NT2/D1 (cell line): ENCODE measurements at places on chromosomes 2 and 18.

DNA sequence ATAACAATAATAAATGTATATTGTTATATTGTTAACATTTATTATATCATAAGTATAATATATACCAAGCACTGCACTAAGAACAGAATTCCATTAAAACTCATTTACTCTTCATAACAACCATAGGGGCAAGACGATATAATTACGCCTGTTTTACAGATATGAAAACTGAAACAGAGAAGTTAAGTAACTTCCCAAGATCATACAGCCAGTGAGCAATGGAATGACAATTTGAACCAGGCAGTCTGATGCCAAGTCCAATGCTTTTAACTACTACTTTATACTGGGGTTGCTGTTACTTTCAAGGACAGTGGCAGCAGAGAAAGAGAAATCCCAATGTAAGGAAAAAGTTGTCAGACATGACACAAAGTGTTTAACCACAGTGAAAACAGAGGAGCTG lies 338.8 kb upstream of the ID2 start:
- DNase-seq, result no peak

DNA sequence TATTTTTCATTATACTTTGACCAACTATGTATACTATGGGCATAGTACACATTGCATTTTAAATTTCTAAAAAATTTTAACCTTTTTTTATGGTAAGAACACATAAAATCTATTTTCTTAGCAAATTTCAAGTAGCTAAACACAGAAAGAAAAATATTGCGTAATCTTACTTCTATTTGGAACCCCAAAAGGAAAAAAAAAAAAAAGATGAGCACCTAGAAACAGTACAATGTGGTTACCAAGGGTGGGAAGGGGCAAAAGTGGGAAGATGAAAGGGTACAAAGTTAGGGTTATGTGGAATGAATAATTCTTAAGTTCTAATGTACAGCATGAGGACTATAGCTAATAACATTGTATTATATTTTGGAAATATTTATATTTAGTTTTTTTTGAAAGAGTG lies 205.0 kb upstream of the EPHA4 start:
- no peak for DNase-seq

DNA sequence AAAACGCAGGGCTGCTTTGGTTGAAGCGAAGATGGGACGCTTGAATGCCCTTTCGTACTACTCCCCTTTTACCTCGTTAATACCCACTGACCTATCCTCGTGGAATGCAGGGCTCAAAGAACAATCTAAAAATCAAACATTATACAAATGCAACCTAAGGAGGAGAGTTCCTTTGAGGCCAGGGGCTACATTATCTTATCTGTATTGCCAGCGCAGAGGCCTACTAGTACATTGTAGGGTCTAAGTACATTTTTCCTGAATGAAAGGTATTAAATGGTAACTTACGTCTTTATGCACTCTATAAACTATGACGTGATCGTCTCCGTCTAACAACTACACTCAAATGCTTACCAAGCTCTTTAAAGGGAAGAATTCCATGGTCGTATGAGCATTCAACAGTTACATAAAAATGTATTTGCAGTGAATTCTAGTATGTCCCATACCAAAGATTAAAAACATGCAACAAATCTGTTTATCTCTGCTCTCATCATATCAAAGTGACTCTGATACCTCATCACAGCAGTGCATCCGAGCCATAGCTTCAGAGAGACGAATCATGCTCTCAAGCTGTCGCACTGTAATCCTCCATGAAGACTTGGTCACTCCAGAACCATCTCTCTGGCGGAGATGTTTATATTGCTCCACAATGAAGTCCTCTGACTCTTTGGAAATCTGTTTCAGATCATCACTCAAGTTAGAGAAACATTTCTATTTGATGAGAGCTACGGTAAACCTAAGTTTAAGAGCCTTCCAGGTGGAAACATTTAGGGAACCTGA lies 14.1 kb upstream of the LCT start:
- DNase-seq, result no peak

DNA sequence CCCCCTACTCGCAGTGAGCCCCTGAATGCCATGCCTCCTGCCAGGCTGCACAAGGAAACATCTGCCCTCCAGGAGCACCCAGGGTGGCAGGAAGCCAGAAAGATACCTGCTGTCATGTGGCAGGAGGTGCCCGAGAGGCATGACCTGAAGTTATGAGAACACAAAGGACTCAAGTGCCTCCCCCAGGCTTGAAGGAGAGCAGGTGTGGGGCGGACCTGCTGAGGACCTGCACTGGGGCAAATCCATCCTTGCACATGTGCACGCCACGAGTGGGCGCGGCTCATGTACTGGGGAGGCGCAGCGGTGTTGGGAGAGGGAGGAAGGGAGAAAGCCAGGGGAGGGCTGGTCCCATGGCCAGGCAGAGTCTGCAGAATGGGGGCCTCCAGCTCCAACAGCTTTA lies 26.9 kb downstream of the SDC1 start:
- no peak for DNase-seq

GRCh38 chr2:41719756-41720155 lies 328.1 kb upstream of the PKDCC start:
- DNase-seq, result no peak

GRCh38 chr2:43642363-43642762 lies 5.3 kb downstream of the PLEKHH2 start:
- no peak for DNase-seq

GRCh38 chr2:38948995-38949394 lies 59.3 kb downstream of the ARHGEF33 start:
- no peak for DNase-seq

DNA sequence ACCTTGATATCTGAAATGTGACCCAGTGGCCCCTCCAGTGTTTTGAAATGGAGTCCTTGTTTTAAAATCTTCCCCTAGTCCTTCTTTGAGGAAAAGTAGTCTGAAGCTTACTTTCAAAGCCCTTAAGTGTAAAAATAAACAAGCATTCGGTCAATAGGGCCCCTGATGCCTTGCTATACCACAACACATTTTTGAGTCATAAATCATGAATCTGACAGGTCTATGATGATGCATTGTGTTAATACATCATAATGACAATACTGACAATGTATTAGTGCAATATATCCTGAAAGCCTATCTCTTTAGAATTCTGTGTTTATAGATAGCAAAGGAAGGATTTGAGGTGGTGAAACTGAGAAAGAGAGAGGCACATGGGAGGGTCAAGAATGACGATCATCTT lies 464.2 kb downstream of the MEIS1 start:
- DNase-seq, result no peak

DNA sequence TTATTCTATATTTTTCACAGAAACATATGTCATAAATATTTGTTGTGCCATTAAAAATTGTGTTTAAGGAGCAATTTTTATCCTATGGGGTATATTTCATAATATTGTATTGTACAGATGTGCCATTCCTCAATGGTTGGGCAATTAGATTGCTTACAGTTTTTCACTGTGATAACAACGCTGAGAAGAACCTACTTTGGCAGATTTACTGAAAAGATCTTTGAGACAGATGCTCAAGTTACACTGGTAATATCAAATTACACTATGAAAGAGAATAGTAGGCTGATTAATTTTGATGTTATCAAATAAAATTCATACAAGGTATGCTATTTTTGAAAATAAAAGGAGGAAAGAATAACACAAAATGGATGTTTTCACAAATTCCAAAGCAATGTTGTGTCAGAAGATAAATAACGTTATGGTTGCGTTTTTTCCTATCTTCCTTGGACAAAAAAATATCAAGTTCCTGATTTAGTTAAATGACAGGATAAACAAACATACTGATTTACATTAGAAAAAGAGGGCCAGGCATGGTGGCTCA lies 335.1 kb upstream of the ZNF521 start:
- no peak for DNase-seq

DNA sequence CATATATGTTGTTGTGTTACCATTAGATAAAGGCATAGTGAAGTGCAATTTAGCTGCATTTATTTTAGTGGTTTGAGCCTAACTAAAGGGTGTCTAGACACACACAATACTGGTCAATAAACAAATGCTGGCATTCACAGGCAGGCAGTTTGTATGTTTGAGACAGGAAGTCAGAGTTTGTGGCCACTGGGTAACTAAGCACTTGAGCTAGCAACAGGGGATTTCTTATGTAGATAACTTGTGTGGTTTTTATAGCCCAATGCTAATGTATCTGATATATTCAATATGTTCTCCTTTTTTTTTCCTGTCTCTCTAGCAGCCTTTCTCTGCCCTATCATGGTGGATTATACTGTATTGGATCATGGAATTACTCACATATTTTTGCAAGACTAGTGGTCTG lies 38.1 kb downstream of the LRRTM4 start:
- peak; percentile 8 for DNase-seq

DNA sequence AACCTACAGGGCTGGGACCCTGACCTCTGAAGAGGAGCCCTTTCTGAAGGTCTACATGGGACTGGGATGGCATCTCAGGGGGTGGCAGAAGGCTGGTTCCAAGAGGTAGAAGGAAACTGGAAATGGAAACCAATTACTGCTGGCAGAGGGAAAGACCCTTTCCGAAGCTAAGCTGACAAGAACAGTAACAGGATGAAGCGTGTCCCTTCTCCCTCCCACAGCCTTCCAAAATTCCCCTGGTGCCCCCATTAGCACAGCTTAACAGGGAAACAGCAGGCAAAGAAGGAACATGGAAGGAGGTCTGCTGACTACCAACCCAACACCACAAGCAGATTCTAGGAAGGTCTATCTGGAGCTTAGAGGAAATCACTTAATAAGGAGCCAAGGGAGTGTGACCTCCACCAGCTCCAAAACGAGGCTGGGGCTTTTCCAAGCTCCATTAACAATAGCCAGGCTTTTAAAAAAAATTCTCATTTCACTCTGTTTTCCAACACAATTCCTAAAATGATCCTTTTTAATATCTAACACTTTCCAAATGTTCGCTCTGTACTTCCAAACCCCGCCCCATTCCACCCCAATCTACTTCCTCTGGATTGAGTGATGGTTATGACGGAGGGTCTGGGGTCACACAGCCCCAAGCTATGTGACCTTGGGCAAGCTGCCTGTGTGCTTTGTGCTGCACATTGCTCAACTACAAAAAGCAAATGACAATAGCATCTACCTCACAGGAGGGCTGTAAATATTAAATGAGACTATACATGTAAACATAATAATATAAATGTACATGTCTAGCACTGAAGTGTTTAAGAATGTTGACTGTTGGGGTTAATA lies 55.2 kb downstream of the STK39 start:
- no peak for DNase-seq

DNA sequence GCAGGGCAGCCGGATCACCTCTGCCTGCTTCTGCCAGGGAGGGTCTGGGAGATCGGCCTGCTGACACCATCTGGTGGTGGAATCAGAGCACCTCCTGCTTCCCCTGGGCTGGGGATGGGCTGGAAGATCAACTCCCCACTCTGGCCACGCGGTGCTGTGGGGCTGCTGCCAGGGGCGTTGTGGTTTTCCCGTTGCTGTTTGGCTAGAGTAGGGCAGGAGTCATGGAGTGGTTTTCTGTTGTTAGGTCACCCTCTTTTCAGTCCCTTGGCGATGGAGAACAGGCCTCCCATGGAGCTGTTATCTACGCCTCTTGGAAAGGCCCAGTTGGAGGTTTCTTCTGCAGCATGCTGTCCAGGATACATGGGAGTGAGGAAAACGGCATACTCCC lies 15.2 kb downstream of the BCL2L11 start:
- no peak for DNase-seq

DNA sequence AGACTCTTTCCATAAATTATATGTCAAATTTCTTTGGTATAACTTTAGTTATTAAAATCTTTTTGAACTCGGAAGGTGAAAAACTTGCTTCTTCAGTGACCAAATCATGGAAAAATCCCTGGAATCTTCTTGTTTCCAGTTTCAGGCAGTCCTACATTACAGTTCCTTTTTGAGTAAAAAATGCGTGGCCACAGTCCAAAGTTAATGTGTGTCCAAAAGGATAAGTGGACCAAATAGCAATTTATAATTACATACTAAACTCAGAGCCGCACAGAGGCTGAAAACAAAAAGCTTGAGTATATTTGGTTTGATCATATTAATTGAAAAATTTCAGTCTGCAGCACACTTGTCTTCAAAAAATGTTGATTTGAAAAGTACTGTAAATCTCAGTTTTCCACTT lies 28.4 kb upstream of the DYNC2LI1 start:
- DNase-seq, result no peak

DNA sequence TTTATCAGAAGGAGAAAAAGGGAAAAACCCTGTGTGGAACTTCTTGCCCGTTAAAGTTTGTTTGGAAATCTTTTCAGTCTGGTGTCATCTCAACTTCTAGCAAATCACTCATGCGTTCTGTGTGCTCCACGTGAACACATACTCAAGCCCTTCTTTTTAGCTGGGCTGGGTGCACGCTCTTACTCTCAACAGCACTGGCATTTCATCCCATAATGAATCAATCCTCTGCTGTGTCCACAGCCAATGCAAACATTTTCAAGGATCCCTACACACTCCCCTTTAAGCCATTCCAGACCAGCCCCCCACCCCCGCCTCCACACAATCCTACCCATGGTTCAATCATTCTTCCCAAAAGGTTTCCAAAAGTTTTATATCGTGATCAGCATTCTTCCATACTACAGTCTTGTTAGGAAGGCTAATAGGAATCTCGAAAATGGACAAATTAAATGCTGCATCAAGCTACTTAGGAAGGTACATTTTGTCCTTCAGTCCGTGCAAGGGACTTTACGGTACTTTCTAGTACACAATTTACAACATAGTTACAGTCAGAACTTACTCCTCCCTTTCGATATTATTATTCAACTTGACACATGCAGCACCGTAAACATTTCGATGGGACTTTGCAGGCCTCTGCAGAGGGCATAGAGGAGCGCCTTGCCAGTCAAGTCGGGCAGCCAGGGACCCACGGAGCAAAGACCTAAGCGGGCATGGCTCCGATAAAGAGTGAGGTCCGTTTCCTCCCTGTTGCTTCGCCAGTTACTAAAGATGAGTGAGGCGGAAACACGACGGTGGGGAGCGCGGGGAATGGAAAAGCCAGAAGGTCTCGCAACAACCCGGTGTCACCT lies 1.4 kb downstream of the PTGR3 start:
- no peak for DNase-seq

GRCh38 chr2:47499621-47500309 lies 96.8 kb downstream of the MSH2 start:
- no peak for DNase-seq

DNA sequence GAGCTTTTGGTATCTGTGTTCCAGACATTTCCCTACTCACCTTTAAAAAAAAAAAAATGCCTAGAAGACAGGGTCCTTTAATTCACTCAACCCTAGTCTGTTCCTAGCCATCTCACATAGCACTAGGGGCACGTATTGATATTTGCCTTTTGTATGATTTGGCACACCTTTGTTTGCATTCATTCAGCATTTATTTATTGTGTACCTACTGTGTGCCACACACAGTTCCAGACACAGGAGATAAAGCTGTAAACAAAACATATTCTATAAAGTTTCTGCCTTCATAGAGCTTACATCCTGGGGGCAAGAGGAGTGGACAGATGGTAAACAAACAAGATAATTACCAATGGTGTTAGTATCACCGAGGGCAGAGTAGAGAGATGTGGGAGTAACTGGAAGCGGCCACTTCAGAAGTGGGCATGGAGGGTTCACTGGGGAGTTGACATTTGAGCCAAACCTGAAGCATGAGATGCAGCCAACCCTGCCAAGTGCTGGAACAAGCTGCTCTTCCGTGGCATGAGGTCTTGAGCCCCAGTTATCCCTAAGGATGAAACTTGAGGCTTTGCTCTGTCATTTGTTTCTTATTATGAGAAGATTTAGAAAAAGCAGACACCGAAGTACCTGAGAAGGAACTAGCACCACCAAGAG lies 18.2 kb downstream of the MAPRE2 start:
- DNase-seq, result no peak

- DNase-seq, result no peak
Observed at GRCh38 chr18:3688690-3689089, 238.7 kb downstream of the TGIF1 start.
